Left renal cortex interstitium (tissue), 4 donors: ENCODE measurements at places on chromosomes 12 and 14.

- DNase-seq = no peak
These were observed 2.8 kb upstream of the CLEC9A start for GRCh38 chr12:10027721-10028120.

DNA sequence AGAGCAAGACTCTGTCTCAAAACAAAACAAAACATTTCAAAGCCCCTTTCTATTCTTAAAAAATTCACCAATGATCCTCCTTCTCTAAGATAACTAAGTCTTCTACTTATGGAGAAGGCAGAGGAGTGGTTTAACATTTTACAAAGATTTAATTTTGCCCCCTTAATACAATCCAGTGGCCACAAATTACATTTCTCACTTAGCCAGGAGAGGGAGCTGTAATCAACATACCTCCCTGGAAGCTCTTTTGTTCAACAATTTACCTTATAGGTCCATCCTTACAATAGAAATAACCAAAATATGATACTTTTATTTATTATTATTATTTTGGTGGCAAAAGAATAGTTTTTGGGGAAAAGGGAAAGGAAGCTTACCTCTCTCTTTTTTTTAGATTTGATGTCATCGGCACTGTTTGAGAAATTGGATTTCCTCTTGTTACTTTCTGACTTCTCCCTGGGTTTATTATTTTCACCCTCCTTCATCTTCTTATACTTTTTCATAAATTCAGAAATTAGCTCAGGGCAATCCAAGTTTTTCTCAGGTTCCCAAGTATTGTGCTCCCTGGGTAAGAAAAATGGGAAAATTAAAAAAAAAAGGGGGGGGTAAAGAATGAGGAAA is 28.1 kb downstream of the CBX5 start:
- DNase-seq = no peak

DNA sequence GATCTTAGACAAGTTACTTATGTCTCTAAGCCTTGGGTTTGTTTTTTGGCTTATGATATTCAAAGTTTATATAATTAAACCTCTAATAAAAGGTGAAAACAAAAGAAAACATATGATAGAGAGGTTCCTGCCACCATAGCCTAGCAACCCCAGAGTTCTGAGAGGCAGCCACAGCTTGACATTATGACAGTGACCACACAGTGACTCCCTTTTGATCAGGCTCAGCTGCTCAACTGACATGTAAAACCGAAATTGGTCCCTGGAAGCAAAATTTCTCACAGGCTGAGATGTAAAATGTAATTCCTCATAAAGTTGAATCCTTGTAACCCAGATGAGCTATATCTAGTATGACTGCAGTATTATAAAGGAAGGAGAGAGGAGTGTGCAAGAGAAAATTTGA is 108.5 kb downstream of the GCH1 start:
- no peak for DNase-seq

GRCh38 chr14:45807178-45807899 is 554.3 kb upstream of the MIS18BP1 start:
- no peak for DNase-seq

- DNase-seq = no peak
These were observed 11.1 kb upstream of the INF2 start for GRCh38 chr14:104678346-104678745.
